ENCODE measurements at places on chromosomes 2 and 18.

- DNase-seq = no peak
These were observed 141.8 kb downstream of the GRB14 start for GRCh38 chr2:164479460-164479859.

DNA sequence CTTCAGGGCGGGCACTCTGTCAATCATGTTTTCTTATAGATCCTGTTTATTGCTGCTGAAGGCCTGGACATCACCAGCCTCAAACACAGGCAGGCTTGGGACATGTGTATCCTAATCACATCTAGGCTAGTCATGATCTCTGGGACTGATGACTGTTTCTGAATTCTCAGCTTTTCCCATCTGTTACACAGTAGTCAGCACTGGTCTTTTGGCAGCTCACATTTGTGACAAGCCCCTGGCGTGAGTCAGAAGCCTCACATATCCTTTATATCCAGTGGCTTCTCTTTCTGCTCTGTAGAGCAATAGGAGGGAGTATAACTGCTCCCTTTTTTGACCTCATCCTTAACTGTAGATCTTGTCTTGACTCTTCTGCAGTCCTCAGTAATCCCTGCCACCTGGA is 4.5 kb downstream of the SEMA4F start:
- DNase-seq = no peak

DNA sequence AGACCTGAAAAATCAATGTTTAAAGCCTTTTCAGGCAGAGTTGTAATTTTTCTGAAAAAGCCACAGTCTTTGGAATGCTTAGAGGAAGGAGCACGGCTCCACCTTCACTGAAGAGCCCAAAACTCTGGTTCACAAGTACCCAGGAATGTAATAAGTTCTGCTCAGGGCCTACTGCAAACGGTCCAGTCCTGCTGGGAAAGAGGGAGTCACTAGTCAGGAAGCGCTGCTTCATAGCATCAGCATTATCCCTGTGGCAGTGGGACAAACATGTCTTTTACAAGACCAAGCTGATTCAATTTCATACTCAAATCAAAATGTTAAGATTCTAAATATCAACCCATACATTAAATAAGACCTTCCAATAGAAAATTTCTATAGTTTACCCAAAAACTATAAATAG is 152.9 kb upstream of the PGAP1 start:
- DNase-seq = no peak

DNA sequence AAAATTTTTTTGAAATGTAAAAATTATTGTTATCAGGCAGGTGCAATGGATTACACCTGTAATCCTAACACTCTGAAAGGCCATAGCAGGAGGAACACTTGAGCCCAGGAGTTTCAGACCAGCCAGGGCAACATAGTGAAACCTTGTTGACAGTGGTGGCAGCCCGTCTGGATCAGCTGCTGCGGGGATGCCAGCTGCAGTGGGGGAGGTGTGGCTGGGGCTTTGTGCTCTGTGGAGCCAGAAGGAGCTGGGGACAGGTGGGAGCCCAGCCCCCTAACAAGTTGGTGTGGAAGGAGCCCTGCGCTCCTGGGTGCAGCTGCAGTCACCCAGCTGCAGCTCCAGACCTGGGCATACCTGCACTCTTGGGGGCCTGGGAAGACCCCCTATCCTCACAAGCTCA is 182.4 kb upstream of the MC4R start:
- DNase-seq = no peak
